ENCODE measurements at places on chromosomes 2 and 18.

DNA sequence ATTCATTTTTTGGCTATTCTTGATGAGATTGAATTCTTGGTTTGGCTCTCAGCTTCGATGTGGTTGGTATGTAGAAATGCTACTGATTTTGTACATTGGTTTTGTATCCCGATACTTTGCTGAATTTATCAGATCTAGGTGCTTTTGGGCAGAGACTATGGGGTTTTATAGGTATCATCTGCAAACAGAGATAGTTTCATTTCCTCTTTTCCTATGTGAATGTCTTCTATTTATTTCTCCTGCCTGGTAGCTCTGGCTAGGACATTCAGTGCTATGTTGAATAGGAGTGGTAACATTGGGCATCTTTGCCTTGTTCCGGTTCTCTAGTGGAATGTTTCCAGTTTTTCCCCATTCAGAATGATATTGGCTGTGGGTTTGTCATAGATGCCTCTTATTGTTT is 5.5 kb upstream of the TACR1 start:
- DNase-seq, result no peak

- no peak for DNase-seq
Observed at GRCh38 chr18:60500960-60501359, 128.4 kb upstream of the MC4R start.

DNA sequence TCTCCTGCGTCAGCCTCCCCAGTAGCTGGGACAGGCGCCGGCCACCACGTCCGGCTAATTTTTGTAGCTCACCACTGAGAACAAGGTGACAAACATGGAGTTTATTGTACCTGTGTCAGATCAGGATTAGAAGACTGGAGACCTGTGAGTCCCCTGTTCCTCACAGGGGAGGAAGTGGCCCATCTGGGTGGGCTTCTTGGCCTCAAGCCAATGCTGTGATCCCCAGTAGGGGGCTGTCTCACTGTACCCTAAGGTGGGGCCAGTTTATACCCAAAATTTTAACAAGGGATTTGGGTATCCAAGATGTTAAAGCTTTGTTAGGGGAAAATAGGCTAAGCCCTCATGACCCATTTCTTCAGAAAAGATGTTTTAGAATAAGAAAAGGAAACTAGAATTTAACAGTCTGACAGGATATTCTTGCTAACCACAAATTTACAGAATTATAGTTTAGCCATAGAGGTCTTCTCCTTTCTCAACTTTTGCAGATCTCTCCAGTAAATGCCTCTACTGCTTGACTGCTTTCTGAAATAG is 16.3 kb downstream of the PCBP1 start:
- DNase-seq, result no peak

DNA sequence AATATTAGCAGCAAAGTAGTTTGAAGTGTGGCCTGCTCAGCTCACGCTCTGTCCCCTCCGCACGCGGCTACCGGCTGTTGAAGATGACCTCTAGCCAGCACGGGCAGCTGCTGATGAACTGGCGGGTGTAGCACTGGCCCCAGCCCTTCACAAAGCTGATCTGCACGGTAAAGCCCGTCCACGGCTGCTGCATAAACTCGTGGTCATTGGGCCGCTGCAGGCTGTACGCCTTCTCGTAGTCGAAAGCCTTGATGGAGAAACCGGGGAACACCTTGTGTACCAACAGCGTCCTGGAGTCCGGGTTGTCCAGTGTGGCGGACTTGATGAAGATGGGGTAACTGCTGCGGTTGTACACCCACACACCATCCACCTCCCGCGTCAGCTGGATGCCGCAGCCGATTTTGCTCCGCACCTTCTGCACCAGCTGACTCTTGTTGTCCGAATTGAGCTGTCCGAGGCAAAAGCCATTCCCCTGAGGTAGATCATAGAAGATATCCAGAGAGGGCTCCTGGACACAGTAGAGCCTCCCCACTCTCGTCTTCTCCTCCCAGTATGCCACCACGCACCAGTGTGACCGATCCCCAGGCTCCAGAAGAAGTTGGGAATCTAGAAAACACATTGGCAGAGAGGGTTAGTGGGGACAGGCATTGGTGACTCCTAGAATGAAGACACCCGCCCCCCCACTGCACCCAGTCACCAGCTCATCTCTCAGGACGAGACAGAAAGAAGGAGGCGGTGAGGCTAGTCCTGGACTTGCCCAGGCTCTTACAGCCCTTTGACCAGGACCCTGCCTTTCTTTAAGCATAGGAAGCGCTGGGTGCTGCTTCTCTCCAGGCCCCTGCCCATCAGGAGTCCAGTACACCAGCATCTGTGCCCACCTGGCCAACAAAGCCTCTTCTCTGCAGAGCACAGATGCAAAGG is 29.2 kb downstream of the SMAD7 start:
- DNase-seq, result no peak

- no peak for DNase-seq
Observed at GRCh38 chr18:3397031-3397750, 52.8 kb upstream of the TGIF1 start.

DNA sequence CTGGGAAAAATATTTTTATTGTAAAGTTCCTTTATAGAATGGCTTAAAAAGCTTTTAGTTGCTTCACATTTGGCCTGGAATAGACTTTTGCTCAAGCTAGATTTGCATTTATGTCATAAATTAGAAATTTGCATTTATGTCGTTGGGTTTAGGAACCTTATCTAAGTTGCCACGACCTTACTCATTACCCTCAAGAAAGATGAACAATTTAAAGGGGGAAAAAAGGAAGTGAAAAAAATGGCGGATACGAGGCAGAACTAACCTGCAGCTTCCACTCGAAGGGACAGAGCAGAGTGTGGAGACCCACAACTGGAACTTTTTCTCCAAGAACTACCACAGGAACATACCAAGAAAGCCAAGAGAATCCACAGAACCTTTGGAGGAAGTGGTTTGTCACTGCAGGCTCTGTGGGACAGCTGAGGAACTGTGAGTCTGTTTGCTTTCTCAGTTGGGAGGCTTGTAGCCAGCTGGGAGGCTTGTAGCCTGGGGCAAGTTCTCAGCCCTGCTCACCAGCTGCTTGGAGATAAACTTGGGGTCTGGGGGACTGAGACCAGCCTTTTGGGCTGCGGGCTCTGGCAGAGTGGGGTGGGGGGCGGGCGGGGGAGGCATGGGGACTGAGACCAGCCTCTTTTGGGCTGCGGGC is 349.9 kb upstream of the MEIS1 start:
- no peak for DNase-seq

- DNase-seq, result no peak
Observed at GRCh38 chr2:203718087-203718486, 11.6 kb downstream of the CD28 start.

DNA sequence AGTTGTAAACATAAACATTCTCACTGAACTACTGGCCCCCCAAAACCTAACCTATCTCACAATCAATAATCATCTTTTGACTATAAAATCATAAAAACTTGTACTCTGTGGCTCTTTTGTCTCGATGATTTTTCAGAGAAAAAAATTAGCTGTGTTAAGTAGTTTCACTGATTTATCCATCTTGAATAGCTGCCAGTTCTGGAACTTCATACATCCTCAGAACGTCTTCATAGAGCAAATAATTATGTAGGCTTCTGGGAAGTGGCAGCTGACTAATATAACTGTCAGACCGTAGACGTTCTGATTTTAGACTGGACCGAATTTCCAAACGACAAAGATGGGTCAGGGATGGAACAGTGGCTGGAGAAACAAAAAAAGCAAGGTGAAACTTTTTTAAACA is 97.3 kb upstream of the CHAC2 start:
- DNase-seq, result no peak

DNA sequence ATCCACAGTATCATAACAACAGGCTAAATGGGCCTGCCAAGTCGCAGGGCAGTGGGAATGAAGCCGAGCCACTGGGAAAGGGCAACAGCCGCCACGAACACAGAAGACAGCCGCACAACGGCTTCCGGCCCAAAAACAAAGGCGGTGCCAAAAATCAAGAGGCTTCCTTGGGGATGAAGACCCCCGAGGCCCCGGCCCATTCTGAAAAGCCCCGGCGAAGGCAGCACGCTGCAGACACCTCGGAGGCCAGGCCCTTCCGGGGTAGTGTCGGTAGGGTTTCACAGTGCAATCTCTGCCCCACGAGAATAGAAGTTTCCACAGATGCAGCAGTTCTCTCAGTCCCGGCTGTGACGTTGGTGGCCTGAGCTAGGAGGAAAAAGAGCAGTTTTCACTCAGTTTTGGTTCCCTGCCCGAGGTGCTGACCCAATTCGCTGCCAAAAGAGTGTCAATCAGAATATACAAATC is 32.2 kb downstream of the KCTD18 start:
- DNase-seq, result no peak

DNA sequence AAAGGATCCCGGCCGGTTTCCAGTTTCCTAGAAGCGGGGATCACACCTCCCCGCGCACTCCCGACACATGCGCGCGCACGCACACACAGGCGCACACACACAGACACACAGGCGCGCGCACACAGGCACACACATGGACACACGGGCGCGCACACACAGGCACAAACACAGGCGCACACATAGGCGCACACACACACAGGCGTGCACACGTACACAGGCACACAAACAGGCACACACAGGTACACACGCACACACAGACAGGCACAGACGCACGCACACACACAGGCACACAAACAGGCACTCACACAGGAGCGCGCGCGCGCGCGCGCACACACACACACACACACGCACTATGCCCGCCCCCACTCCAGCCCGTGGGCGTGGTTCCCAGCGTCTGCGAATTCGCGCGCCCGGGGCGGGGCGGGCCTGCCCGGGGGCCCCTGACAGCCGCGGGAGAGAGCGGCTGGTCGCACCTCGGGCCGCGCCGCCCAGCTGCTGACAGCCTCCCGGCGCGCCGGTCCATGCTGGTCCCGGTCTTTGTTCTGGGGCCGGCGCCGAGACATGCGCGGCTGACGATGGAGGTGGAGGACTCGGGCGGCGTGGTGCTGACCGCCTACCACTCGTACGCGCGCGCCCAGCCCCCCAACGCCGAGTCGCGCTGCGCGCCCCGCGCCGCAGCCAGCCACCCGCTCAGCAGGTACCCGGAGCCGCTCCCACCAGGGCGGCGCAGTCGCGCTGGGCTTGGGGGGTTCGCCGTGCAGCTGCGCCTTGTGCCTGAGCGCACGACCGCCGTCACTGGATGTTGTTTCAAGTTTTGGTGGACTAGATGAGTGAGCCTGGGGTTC is at the start of gene ARHGAP28:
Gene ARHGAP28 (plus strand): TSS at position 470 of the 845 bp plus-strand sequence. CDS start 106 bp downstream, at position 576.
- DNase-seq, result peak; percentile 30

GRCh38 chr2:213101692-213102460 is 49.5 kb downstream of the IKZF2 start:
- DNase-seq, result no peak

Data from HuH-7.5 (cell line).